ENCODE measurements at places on chromosomes 13 and 19.
A peak's percentile ranks its signal among the peaks of the same experiment; 100 is the strongest.

DNA sequence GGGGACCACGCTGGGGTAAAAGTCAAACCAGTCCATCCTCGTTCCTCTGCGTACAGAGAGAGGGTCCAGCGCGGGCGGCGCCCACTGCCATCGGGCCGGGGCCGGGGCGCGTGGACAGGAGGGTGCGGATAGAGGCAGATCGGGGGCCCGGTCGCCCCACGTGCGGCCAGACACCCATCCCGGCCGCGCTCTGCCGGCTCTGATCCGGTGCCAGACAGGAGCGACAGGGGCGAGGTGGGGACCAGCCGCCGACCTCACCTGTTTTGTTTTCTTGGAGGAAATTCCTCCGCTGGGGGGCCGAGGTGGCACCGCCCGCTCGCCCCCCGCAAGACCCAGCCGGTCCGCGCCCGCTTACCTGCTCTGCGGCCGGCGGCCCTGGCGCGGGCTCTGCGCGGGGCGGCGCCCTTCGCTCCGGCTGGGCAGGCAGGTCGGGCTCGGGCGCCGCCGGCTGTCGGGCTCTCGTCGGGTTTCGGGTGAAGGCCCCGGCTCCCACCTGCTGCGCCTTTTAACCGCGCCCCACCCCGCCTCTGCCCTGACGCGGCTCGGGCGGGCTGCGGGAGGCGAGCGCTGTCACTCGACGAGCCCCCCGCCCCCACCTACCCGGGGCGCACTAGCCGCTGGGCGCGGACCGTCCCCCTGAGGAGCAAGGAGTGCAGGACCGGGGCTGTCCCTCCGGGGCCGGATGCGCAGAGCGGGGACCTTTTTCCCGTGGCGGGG is at the start of gene GJB6:
Gene GJB6, minus strand, starts transcription at position 481 of the 717 bp plus-strand sequence. CDS start 8,839 bp downstream, outside the sequence.
- peak; percentile 46 for DNase-seq

- no peak for DNase-seq
Measured at GRCh38 chr13:54758795-54759194, 1730.2 kb downstream of the OLFM4 start.

DNA sequence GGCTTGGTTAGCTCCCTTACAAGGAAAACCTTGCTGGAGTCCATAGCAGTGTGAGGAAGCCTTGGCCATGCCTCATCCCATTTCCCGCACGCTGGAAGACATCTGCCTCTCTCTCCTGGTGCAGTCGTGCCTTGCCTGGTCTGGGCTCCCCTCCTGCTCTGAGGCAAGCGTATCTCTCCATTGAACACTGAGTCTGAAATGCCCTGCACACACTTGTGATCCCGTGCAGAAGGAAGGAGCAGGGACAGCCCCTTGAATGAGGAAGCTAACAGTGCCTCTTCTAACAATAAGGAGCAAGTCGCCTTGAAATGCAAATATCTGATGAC is 407 bp upstream of the ZNF440 start:
- no peak for DNase-seq

DNA sequence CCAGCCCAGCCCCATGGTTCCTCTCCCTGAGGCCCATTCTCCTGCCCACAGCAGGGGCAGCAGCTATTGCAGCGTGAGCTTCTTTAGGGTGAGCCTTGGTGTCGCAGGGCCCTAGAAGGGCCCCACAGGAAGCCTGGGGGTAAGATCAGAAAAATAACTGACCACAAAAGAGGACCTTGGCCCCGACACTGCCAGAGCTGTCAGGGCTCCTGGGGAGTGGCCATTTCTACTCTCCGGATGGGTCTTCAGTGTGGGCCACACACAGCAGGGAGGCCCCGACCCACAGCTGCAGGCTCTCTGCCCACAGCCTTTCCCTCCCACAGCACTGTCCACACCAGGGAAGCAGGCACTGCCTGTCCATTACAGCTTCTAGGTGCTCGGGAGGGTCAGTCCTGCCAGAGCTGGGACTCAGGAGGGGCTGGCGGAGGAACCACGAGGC is 3.5 kb upstream of the SIGLEC8 start:
- DNase-seq = no peak

- no peak for DNase-seq
Measured at GRCh38 chr13:110228936-110229904, 77.7 kb downstream of the COL4A1 start.

DNA sequence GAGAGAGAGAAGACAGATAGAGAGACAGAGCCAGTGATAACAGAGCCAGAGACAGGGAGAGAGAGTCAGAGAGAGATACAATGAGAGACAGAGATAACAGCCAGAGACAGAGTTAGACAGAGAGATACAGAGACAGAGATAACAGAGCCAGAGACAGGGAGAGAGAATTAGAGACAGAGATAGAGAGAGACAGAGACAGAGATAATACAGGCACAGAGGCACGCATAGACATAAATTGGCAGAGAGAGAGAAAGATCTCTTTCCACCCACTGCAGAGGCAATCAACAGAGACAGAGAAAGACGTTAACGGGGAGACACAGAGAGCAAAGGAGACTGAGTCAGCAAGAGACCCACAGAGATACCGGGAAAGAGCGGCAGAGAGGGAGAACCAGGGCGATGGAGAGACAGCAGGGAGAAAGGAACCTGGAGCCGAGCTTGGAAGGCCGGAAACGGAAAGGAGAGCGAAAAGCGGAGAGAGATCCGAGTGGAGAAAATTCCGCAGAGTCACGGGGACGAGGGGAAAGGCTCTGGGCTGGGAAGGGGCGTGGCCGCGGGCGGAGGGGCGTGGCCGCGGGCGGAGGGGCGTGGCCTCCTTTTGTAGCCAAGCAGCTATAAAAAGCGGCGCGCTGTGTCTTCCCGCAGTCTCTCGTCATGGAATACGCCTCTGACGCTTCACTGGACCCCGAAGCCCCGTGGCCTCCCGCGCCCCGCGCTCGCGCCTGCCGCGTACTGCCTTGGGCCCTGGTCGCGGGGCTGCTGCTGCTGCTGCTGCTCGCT is at the start of gene TNFSF9:
Gene TNFSF9, plus strand, starts transcription at position 641 of the 777 bp plus-strand sequence. Its CDS starts 11 bp downstream, at position 652.
- DNase-seq = peak; percentile 78

- DNase-seq = peak; percentile 21
Measured at GRCh38 chr19:19042732-19043280, 9.4 kb downstream of the ARMC6 start.

GRCh38 chr13:41864658-41865057 is 96.3 kb downstream of the VWA8 start:
- DNase-seq = no peak

DNA sequence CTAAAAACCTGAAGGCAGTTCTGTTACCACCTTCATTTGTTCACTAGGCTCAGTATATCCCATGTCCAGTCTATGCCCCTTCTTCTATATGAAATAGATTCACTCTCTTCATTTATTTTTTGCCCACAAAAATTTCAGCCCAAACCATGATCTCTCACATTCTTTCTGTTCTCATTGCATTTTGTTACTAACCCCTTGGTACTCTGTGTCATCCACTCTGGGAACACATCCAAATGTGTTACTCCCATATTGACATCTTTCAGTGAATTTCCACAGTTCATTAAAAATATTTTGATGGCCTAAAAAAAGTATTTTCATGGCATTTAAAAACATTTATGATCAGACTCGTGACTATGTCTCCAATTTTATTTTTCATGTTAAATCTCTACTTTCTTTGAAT is 378.9 kb downstream of the SLITRK1 start:
- no peak for DNase-seq

DNA sequence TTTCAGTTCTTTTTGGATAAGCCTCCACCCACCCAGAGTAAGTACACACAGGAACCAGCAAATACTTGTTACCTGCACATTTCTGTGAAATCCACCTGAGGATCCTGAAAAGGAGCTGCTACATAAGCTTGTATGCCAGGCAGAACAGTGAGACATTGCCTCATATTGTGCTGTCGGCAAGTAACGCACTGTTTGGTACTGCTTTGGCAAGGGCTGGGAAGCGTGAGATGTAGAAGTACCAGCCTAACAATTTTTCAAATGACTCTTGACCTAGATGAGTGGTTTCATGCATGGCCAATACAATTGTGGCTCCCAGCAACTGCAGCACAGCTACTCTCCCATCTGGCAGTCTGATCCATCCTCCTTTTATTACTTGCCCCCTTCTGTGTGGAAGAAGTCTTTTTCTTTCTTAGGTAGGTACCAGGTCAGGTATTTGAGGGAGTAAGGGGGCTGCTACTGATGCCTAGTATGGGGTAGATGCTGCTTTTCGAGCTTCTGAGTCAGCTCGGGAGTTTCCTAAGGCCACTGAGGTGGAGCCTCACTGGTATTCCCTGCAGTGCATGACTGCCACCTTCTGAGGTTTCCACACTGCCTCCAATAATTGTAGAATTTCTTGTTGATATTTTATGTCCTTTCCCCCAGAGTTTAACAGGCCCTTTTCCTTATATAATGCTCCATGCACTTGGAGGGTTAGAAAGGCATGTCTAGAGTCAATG is 52.2 kb downstream of the ZNF737 start:
- no peak for DNase-seq

DNA sequence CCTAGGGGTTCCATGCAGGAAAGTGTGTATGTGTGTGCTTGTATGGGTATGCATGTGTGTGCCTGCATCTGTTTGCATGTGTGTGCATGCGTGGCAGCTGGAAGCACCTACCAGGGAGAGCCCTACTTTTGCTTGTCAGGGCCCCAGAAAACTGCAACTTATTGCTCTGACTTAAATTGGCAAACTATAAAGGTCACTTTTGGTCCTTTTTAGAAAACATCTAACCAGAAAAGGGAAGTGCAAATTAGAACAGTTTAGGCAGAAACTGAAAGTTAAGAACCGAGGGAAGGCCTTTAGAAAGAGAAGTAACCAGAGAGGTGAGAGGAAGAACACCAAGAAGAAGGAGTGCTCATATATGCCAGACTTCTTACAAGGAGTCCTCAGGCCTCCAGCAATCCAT is 32.5 kb downstream of the DLEU7 start:
- DNase-seq = no peak

GRCh38 chr13:35832551-35832950 is 298.6 kb downstream of the DCLK1 start:
- DNase-seq = no peak

- DNase-seq = no peak
Measured at GRCh38 chr13:27171244-27171826, at the start of gene USP12. Gene USP12, minus strand, starts transcription at chr13:27171811. Its CDS starts 172 bp downstream, at chr13:27171639.

DNA sequence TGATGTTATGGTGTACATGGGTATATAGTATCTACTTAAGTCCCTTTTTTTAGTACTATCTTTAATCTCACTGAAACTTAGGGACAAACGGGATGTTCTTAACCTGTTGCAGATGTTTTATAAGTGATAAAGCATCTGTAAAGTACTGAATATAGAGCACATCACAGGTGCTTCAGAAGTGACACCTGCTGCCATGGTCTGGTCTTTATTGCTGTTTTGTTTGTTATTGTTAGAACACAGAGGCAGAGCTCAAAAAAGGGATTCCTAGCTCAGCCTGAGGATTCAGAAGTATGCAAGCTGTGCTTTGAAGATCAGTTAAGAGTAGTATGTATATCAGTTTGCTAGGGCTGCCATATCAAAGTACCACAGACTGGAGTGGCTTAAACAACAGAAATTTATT is 219.5 kb downstream of the DCT start:
- no peak for DNase-seq

GRCh38 chr13:24276861-24277260 is 32.5 kb upstream of the C1QTNF9 start:
- no peak for DNase-seq

- no peak for DNase-seq
Measured at GRCh38 chr13:48631441-48631840, 22.3 kb upstream of the CYSLTR2 start.

DNA sequence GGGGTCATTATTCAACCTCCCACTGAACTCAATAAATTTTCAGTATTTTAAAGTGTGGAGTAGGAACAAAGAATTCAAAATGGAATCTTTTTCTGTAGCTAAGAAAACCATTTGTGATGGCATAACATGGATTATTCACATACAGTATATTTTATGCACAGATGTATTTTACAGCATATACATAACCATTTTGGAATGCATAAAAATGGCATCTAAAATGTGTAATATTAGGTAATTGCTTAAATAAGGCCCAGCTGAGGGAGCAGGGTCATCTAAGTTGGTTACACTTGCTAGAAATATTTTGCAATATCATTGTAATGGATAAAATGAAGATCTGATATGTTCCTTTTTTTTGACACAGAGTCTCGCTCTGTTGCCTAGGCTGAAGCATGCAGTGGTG is 146.9 kb downstream of the LMO7 start:
- no peak for DNase-seq

GRCh38 chr19:16536130-16536529 is 6.1 kb downstream of the CHERP start:
- DNase-seq = no peak

Measured in HT-29 (cell line).